Spinal cord (tissue), 10 donors: ENCODE measurements at places on chromosomes 13 and 19.

DNA sequence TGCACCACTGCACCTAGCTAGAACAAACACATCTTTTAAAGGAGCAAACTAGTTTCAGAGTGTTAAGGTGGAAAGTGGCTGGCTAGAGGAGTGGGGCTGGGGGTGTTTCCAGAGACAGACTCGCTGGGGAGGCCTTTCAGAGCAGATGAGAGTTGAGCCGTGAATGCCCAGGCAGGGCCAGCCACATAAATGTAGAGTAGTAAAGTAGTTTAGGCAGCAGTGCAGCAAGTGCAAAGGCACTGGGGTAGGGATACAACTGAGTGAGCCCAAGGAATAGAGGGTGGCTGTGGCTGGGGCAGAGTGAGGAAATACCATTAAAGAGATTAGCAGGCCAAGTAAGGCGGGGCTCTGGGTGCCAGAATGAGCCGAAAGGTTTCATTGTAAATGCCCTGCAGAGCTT is 72.0 kb downstream of the ALOX5AP start:
- no peaks in the 10 kb centered on the region for H3K27me3 ChIP-seq
- DNase-seq, result no peak
- H3K4me3 ChIP-seq, result no peak overlapping the region
- H3K36me3 ChIP-seq, result no peaks in the 10 kb centered on the region
- H3K4me1 ChIP-seq, result peaks cover 48% of the 10 kb centered on the region

GRCh38 chr13:43469791-43470190 is 317.0 kb downstream of the ENOX1 start:
- no peaks in the 10 kb centered on the region for H3K27me3 ChIP-seq
- H3K4me1 ChIP-seq, result no peaks in the 10 kb centered on the region
- H3K27ac ChIP-seq, result no peak overlapping the region
- no peaks in the 10 kb centered on the region for H3K36me3 ChIP-seq
- no peak for DNase-seq

- DNase-seq, result no peak
- no peak overlapping the region for H3K4me3 ChIP-seq
- H3K4me1 ChIP-seq, result no peaks in the 10 kb centered on the region
- no peaks in the 10 kb centered on the region for H3K36me3 ChIP-seq
These were observed 358.5 kb upstream of the PCDH9 start for GRCh38 chr13:67588607-67589006.

DNA sequence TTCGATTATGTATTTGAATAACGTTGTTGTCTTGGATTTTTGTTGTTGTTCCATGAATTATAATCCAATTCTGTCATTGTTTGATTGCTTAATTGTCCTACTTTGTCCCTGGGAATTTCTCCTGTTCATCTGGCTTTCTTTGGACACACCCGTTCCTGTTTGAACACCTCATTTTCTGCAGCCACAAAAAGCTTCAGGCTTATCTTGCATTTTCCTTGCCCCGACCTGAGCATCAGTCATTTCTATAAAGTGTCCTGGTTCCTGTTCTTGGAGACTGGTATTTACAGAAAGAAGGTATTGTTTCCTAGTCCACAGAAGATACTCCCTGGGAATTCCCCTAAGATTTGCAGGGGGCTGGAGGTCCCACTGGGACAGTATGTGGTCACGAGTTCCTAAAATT is 731.8 kb upstream of the ARGLU1 start:
- no peaks in the 10 kb centered on the region for H3K4me1 ChIP-seq
- no peak overlapping the region for H3K4me3 ChIP-seq
- no peaks in the 10 kb centered on the region for H3K27me3 ChIP-seq
- H3K36me3 ChIP-seq, result no peaks in the 10 kb centered on the region
- no peak overlapping the region for H3K27ac ChIP-seq
- no peak for DNase-seq

DNA sequence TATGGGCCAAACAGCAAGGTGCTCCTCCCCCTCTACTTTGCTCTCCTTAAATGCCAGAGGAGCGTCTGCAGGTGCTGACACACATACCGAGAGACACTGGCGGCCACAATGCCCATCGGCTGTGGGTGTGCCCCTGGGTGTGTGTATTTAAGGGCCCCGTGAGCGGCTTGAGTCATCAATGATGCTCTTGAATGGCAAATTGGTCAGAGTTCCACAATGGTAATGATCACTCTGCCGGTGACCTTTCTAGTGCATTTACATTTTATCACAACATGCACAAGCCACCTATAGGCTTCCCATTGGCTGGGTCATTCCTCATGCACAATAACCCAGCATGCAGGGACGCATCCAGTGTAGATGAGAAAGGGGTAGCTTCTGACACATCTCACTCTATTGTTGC is 124.8 kb downstream of the ZNF536 start:
- H3K36me3 ChIP-seq, result no peaks in the 10 kb centered on the region
- H3K27ac ChIP-seq, result no peak overlapping the region
- no peaks in the 10 kb centered on the region for H3K27me3 ChIP-seq

DNA sequence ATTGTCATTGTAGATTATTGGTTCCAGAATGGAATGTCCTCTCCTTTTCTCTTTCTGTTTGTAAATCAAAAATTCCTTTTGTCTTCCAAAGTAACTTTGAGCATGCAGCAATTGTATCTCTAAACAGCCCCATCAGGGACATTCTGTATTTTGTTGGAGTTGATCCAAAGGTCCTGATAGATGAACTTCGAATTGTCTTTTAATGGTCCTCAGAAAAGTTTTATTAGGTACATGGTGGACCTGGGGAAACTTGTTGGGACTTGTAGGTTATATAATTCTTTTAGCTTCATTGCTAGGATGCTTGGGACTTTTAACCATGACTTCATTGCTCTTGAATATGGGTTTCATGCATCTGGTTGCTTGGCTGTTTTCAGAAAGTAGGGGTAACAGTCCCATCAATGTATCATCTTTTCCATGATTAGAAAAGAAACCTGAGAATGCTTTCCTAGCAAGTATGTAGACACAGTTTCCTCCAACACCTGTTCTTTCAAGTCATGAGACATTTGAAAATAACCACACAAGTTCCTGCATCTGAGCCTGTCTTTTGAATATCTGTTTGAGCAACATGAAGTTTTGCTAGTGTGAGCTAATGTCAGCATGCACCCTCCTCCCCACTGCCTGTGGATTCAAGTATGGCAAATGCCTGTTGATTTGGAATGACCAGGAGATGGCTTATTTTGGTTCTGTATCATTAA is 413.1 kb downstream of the KCNRG start:
- no peaks in the 10 kb centered on the region for H3K36me3 ChIP-seq
- no peak overlapping the region for H3K4me3 ChIP-seq
- no peak overlapping the region for H3K27ac ChIP-seq
- no peaks in the 10 kb centered on the region for H3K4me1 ChIP-seq
- DNase-seq, result no peak
- H3K27me3 ChIP-seq, result no peaks in the 10 kb centered on the region

DNA sequence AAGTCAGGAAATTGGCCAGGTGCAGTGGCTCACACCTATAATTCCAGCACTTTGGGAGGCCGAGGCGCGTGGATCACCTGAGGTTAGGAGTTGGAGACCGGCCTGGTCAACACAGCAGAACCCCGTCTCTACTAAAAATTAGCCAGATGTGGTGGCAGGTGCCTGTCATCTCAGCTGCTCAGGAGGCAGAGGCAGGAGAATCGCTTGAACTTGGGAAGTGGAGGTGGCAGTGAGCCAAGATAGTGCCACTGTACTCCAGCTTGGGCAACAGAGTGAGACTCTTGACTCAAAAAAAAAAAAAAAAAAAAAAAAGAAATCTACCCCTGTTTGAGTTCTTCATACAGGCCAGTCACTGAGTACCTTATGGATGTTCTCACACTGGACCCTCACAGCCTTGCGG is 42.0 kb downstream of the SLC15A1 start:
- H3K4me3 ChIP-seq, result no peak overlapping the region
- no peaks in the 10 kb centered on the region for H3K36me3 ChIP-seq
- no peaks in the 10 kb centered on the region for H3K27me3 ChIP-seq
- H3K27ac ChIP-seq, result no peak overlapping the region
- no peaks in the 10 kb centered on the region for H3K4me1 ChIP-seq
- DNase-seq, result no peak

DNA sequence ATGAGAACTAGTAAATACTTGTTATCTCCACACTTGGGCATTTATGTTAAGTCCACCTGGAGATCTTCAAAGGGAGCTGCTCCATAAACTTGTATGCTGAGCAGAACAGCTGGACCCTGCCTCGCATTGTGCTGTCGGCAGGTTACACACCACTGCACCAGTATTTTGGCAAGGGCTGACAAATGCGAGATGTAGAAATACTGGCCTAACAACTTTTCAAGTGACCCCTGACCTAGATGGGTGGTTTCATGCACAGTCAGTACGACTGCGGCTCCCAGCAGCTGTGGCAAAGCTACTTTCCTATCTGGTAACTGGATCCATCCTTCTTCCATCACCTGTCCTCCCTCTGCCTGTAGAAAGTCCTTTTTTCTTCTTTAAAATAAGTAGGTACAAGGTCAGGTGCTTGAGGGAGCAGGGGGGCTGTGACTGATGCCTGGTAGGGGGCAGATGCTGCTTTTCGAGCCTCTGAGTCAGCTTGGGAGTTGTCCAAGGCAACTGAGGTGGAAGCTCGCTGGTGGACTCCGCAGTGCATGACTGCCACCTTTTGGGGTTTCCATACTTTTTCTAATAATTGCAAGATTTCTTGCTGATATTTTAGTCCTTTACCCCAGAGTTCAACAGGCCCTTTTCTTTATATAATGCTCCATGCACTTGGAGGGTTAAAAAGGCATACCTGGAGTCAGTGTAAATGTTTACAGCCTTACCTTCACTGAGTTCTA is 86.8 kb downstream of the SLC25A15 start:
- no peaks in the 10 kb centered on the region for H3K4me1 ChIP-seq
- peaks cover 14% of the 10 kb centered on the region for H3K36me3 ChIP-seq
- no peak overlapping the region for H3K4me3 ChIP-seq
- no peaks in the 10 kb centered on the region for H3K27me3 ChIP-seq
- DNase-seq, result no peak

- no peaks in the 10 kb centered on the region for H3K36me3 ChIP-seq
- no peak overlapping the region for H3K27ac ChIP-seq
- peaks cover 9% of the 10 kb centered on the region for H3K4me1 ChIP-seq
- no peak overlapping the region for H3K4me3 ChIP-seq
- DNase-seq, result no peak
- H3K27me3 ChIP-seq, result no peaks in the 10 kb centered on the region
These were observed 7.2 kb downstream of the RNASEH2B start for GRCh38 chr13:50916701-50917184.

DNA sequence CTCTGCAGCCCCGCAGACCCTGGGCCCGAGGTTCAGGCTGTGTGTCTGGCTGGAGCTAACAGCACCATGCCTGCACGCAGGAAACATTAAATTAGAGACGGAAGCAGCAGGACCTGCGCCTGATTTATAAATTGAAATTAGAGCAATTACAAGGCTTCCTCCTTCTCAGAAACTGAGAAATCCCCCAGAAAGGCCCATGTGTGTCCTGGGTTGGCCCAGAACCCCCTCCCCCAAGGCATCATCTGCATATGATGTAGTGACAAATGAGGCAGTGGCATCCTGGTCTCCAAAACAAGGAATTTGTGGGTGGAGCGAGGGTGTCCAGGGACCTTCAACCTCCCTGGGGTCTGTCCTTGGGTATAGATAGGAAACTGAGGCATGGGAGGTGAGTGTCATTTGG is 27.2 kb upstream of the SEMA6B start:
- no peak overlapping the region for H3K4me3 ChIP-seq
- H3K27ac ChIP-seq, result no peak overlapping the region
- peaks cover 6% of the 10 kb centered on the region for H3K27me3 ChIP-seq
- DNase-seq, result no peak
- H3K36me3 ChIP-seq, result no peaks in the 10 kb centered on the region

GRCh38 chr13:110950819-110951570 is 36.1 kb upstream of the ANKRD10 start:
- no peak for DNase-seq
- H3K27ac ChIP-seq, result no peak overlapping the region
- H3K27me3 ChIP-seq, result no peaks in the 10 kb centered on the region

DNA sequence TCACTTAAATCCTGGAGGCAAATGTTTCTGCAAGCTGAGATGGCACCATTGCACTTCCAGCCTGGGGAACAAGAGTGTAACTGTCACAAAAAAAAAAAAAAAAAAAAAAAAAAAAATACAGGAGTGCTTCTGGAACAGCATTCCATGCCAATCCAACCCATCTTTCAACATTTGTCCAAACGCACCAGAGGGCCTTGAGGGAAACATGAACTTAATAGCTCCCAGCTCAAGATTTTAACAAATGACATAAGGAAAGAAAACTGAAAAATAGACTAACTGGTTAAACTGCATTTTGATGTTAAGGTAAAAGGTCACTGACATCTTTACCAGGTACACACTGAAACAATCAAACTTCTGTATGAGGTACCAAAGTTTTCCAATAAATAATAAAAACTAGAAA is 47.7 kb upstream of the ZNF83 start:
- H3K27ac ChIP-seq, result no peak overlapping the region
- no peaks in the 10 kb centered on the region for H3K27me3 ChIP-seq
- H3K4me1 ChIP-seq, result peaks cover 6% of the 10 kb centered on the region

- no peaks in the 10 kb centered on the region for H3K27me3 ChIP-seq
- H3K36me3 ChIP-seq, result no peaks in the 10 kb centered on the region
- H3K27ac ChIP-seq, result no peak overlapping the region
- DNase-seq, result no peak
These were observed 269.3 kb downstream of the UQCRFS1 start for GRCh38 chr19:28943651-28944050.

- no peak overlapping the region for H3K27ac ChIP-seq
- H3K27me3 ChIP-seq, result no peaks in the 10 kb centered on the region
- H3K4me1 ChIP-seq, result no peaks in the 10 kb centered on the region
- no peak for DNase-seq
- H3K4me3 ChIP-seq, result no peak overlapping the region
These were observed 290.0 kb downstream of the PCDH9 start for GRCh38 chr13:66940113-66940512.

GRCh38 chr13:62171697-62172096 is 756.0 kb upstream of the PCDH20 start:
- no peak overlapping the region for H3K4me3 ChIP-seq
- H3K27me3 ChIP-seq, result no peaks in the 10 kb centered on the region
- H3K4me1 ChIP-seq, result no peaks in the 10 kb centered on the region
- H3K27ac ChIP-seq, result no peak overlapping the region

DNA sequence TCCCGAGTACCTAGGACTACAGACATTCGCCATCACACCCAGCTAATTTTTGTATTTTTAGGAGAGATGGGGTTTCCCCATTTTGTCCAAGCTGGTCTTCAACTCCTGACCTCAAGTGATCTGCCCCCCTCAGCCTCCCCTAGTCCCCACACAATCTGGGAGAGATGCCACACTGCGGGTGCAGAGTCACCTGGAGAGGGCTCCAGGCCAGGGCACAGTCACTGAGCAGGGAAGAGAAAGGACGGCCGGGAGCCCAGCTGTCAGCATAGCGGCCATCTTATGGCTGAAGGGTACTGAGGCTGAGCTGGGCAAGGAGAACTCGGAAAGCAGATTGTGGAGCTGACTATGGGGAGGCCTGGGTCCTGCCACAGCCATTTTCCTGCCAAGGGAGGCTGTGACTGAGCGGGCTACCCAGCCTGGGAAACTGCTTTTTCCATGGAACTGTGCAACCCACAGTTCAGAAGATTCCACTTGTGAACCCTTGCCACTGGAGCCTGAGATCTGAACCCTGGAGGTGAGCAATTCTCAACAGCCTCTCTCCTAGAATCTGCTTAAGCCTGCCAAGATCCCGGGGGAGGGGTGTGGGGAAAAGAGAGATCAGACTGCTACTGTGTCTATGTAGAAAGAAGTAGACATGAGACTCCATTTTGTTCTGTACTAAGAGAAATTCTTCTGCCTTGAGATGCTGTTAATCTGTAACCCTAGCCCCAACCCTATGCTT is 109.2 kb downstream of the ZNF486 start:
- no peak overlapping the region for H3K4me3 ChIP-seq
- DNase-seq, result no peak
- H3K36me3 ChIP-seq, result no peaks in the 10 kb centered on the region

- no peak overlapping the region for H3K4me3 ChIP-seq
- peaks cover 28% of the 10 kb centered on the region for H3K36me3 ChIP-seq
- DNase-seq, result no peak
- peaks cover 26% of the 10 kb centered on the region for H3K4me1 ChIP-seq
These were observed 1.4 kb upstream of the ZNF414 start for GRCh38 chr19:8515317-8515716.
